EL (cell line): ENCODE measurements at places on chromosomes 6 and 20.

- peak; percentile 81 for DNase-seq
Observed at GRCh38 chr6:143187238-143187923, 126.7 kb downstream of the AIG1 start.

- DNase-seq = no peak
Observed at GRCh38 chr20:24605937-24606455, 136.6 kb downstream of the SYNDIG1 start.

DNA sequence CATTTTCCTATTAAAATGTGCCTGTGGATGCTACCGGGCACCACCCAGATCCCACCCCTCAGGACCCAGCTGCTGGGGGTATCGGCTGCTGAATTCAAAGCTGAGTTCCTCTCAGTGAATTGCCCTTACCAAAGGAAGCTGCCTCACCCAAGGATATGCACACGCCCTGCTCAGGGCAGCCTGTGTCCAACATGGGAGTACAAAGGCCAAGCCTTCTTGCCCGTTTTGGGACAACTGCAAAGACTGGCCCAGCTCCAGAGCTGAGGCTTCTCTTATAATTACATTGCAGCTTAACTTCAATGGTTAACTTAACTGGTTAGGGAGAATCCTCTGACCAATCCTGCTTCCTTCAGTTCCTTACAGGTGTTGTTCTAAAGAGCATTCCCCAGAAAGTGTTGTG lies 19.8 kb upstream of the FANCE start:
- no peak for DNase-seq

- DNase-seq = no peak
Observed at GRCh38 chr20:12237772-12238171, 320.1 kb downstream of the BTBD3 start.

DNA sequence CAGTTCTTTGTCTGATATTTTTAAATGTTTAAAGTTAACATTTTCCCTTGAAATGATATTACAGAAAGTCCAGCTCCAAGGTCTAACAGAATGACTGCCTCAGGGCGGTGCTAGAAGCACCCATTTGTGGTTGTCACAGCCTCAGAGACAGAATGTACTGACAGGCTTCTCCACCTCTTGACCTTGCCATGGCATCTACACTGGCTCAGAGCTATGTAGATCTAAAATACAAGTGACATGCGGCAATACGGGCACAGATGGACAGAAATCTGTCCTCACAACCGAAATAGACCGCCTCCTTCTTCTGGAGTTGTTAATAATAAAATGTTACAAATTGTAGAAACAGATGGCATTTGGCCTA lies 167.2 kb upstream of the THEMIS start:
- no peak for DNase-seq

DNA sequence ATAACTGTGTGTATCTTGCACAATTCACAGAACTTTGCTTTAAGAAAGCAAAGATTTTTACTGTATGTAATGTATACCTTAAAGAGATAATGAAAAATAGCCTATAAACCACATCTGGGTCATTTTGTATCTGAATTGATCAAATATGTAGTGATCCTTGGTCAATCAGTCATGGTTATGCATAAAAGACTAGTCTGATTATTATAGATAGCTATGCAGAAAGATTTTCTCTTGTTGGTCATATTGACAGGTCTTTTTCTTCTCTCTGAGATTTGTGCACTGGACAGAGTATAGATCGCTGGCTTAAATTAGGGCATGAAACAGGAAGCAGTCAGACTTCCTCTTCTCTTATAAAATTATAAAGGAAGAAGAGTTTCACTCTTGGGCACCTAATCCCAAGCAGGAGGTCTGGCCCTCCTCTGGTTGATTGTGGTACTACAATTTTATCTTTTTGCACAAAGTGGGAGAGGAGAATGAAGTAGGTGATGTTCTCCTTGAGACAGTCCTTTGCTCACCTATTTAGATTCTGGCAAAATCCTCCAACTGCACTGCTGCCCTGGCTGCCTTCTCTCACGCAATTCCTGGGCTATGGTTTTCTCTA lies 380.9 kb upstream of the RGS17 start:
- peak; percentile 10 for DNase-seq

GRCh38 chr6:6052216-6052615 lies 45.5 kb upstream of the NRN1 start:
- DNase-seq = no peak

DNA sequence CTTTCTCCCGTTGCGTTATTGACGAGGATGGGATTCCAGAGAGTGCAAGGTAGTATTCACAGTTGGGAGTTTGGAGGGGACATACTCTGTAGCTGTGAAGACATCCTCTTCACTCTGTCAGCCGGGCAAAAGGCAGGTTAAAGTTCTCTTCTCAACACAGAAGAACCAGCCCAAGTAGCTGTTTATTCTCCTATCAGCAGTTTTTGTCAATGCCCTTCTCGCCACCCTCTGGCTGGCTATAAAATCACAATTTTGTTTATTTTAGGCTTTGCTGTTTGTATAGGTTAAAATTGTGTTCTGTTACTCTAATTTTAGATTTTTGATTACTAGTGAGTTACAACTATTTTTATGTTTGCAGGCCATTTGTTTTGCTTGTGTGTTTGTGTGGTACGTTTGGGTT lies 37.9 kb upstream of the MAS1 start:
- peak; percentile 14 for DNase-seq

- peak; percentile 96 for DNase-seq
Observed at GRCh38 chr6:4351520-4352321, 216.3 kb upstream of the ECI2 start.

GRCh38 chr20:14055127-14055742 lies 59.9 kb downstream of the MACROD2 start:
- peak; percentile 56 for DNase-seq

- peak; percentile 53 for DNase-seq
Observed at GRCh38 chr6:36688063-36688738, 9.4 kb upstream of the RAB44 start.

DNA sequence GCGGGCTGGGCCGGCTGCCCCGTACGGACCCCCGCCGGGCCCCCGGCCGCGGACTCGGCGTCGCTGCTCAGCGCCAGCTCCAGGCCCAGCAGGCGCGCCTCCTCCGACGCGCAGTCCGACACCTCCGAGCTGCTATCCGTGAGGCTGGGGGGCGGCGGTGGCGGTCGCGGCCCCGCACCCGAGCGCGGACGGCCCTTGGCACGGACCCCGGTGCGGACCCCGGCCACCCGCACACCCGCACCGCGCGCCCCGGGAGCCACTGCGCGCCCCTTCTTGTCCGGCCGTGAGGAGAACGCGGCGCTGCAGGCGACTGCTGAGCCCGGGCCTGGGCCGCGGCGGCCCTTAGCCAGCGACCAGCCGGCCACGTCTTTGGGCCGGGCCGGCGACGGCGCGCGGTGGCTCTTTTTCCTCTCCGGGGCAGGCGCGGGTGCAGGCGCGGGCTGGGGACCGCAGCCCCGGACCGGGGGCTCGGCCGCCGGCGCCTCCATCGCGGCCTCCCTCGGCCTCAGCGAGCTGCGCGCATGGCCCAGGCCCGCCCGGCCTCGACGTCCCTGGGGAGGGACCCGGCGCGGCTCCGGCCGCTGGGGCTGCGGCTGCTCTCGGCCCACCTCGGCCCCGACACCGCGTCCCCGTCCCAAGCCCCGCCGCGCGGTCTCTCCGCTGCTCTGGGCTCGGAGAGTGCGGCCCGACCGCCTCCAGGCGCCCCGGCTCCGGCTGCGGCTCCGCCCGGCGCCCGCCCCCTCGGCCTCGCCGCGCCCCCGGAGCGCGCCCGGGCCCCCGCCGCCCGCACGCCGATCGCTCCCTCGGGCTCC lies 12.9 kb upstream of the TLDC2 start:
- no peak for DNase-seq

DNA sequence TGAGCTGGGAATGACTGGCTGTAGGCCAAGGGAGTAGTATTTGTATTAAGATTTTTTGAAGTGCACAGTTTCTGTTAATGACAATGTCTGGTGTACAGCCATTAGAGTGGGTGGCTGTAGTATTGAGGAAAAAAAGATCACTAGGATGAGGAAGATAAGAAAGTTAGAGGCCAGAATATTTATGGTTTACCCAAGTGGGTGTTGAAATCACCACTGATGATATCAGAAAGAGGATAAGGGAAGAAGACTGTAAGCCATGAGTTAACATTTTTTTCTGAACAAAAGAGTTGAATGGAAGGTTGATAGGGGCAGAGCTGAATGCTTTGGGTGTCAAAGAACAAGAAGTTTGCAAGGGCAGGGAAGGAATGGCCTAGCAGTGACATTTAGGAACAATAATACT lies 104.7 kb downstream of the PRDM13 start:
- DNase-seq = no peak

- no peak for DNase-seq
Observed at GRCh38 chr6:52152711-52153160, 33.4 kb upstream of the IL17A start.

GRCh38 chr6:167450626-167451025 lies 125.7 kb downstream of the TTLL2 start:
- no peak for DNase-seq

DNA sequence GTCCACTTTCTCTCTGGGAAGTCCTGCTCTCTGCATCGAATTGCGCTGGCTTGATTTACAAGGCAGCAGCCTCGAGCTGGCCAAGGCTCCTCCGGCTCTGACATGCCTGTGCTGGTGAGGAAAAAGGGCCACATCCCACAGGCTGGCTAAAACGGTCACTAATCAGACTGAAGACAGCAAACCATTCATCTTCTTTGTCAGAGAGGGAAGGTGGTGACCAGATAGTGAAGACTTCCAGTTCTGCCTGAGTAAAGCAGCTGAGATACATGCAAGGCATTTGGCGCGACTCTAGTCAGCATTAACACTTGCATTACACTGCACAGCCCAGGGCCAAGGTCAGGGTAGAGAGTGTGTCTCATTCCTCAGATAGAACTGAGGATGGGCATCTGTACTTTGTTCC lies 203.2 kb upstream of the MAP3K7 start:
- peak; percentile 33 for DNase-seq

DNA sequence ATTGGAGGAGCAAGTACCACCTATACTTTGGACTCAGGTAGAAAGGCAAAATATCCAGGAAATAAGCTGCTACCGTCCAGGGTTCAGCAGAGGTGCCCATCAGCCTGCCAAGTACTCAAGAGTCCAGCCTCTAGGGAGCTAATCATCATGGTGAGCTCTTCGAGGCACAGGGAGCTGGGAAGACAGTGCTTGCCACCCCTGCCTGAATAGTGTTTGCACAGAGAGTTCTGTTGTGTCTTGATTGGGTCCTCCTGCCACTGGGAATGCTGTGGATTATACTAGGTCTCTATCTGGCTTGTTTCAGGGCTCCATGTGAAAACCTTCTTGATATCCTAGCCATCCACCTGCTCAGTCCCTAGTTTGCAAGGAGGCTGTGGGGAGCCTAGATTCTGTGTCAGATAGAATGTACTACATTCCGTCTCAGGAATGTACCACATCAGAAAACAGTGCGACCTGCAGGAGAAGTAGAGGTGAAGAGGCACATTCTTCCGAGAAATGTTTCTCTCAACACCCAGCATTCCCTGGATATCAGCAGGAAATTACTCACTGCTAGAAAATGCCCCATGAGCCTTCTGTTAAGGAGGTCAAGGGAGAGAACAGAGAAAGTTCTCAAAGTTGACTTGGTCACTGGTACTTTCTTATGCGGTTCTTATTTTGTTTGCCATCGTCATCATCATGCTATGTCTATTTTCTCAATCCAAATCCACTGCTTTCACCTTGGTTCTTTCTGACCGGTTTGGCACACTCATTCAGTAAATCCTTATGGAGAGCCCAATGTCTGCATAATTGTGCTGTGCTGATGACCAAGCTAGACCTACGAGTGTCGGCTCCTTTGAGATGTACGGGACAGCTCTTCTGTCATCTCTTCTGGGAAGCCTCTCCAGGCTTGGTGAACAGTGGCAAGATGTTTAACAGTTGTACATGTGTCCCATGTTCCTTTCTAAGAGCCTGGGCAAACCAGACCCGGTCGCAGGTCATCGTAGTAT lies 30.7 kb downstream of the PTPN1 start:
- DNase-seq = peak; percentile 97

DNA sequence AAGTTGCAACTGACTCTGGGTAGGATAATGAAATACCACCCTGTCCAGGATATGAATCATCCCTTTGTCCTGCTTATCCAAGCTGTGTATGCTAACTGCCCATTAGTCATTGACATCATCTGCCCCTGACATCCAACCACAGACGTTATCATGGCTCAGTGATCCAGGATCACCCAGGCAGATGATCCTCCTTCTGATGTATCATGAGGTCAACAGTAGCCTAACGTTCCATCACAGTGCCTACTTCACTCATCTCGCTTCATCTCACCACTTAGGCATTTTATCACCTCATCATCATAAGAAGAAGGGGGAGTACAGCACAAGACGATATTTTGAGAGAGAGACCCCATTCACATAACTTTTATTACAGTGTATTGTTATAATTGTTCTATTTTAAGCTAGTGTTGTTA lies 13.4 kb upstream of the BTN3A2 start:
- peak; percentile 99 for DNase-seq

DNA sequence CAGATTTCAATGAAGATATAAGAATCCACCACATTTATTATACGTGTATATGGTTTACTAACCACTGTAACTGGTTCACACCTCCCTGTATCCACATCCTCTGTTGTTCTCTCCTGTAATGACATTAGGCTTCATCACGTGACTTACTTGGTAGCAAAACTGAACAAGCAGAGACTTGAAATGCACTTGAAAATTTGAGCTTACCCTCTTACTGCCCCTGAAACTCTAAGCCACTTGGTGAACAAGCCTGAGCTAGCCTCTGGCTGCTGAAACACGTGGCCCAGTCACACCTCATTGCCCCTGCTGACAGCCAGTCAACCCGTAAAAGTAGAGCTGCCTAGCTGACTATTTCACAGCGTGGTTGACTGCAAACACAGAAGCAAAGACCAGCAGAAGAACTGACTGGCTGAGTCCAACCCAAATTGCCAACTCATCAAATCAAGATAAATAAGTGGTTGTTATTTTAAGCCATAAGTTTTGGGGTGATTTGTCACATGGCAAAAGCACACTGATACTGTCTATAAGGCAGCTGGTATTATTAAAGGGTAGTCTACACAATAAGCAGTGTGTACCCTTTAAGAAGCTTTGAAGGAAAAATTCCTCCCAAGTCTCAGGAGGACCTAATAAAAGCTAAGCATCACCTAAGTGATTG lies 109.0 kb downstream of the RALGAPA2 start:
- DNase-seq = no peak

- no peak for DNase-seq
Observed at GRCh38 chr20:14715400-14715799, 378.0 kb upstream of the FLRT3 start.

DNA sequence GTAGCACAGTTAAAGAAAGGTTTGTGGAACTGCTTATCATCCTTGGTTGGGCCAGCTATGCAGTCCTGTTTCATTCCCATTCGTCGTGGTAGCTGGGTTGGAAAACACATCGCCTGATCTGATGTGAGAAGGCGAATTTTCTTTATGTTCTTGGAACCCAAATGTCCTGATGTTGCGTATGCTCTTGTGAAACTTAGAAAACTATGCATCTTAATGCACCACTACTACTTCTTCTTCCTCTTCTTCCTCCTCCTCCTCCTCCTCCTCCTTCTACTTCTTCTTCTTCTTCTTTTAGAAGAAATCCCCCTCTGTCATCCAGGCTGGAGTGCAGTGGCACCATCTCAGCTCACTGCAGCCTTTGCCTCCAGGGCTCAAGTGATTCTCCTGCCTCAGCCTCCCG lies 381.6 kb downstream of the UTRN start:
- no peak for DNase-seq

GRCh38 chr20:57610261-57610952 lies 9.8 kb downstream of the ZBP1 start:
- DNase-seq = no peak
